ENCODE measurements at places on chromosomes 3 and 15.

GRCh38 chr3:188125076-188125475 is 28.9 kb upstream of the LPP start:
- DNase-seq = no peak

DNA sequence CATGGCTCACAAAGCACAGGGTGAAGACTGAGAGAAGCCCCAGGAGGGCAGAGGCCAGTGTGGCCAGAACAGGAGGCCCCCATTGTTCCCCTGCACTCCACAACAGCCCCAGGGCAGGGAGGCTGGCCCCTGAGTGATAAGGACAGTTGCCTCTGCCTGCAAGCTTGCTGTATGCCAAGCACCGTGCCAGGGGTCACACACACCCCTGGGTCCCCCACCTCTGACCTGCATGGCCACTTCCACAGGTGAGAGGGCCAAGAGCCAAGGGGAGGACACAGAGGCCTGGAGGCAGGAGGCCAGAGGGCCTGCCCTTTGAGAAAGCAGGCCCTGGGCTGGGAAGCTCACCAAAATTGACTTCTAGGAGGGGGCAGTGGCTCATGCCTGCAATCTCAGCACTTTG is 23.7 kb downstream of the ATRIP start:
- DNase-seq = no peak

DNA sequence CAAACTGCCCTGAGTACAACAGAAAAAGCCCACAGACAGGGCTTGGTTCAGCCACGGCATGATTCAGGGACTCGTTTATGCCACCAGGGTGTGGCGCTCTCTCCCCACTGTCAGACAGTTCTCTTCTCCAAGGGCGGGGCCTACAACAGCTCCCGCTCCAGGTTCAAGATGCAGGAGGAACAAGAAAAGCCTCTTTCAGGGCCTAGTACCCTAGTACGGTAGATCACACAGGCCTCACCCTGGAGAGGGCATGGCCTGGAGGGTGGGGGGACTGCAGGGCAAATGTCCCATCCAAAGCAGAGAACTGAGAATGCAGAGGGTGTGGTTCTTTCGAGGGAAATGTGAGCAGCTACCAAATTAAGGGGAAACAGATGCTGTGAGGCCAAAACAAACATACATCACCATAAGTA is 12.0 kb downstream of the MESD start:
- no peak for DNase-seq

DNA sequence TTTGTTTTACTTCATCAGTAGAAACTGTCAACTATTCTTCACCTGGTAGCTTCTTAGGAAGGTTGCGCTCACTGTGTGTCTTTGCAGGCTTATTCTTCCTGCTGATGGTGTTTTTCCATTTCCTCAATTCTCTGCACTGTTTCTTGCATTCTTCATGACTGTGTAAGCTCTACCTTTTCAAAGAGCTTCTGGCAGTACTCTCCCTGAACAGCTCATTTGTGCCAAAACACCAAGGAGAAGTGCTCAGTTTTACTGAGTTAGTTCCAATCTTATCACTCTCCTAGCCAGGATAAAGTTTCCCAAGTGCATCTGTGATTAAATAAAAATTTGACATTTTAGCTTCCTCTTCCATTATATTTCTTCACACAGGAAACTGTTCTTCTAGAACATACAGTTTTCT is 339.8 kb downstream of the EPHA3 start:
- DNase-seq = no peak

DNA sequence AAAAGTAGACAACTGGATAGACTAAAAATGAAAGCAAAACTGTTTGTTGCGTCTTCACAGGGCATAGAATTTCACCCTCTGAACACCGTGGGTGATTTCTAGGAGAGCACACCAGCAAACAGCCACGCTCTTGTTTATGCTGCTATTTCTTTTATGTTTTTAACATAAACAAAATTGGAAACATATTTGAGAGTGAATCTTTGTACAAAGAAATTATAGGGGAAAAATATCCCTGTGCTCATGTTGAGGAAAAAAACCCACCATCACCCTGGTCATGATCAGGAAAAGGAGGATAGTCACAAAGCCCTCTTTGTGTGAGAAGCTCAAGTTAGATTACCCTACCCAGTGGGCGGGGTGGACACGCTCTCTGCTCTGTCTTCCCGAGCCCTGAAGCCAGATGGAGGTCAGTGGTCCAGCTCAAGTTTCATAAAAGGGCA is 313.3 kb downstream of the SATB1 start:
- DNase-seq = no peak

DNA sequence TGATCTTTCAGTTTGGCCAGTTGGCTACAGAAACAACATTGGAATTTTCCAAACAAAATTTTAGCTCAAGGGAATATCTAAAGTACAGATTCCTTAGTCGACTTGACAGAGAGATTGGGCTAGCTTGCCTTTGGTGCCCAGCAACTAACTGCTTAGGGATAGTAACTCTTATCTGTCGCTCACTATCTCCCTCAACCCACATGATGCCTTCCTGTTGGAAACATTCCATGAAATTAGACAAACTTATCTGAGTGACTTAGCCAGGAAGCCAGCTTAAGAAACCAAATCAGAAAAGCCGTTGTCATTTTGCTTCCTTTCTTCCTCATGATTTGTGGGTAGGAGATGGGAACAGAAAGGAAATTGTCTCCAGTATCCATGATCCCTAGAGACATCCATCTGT is 791.2 kb downstream of the AGBL1 start:
- no peak for DNase-seq

DNA sequence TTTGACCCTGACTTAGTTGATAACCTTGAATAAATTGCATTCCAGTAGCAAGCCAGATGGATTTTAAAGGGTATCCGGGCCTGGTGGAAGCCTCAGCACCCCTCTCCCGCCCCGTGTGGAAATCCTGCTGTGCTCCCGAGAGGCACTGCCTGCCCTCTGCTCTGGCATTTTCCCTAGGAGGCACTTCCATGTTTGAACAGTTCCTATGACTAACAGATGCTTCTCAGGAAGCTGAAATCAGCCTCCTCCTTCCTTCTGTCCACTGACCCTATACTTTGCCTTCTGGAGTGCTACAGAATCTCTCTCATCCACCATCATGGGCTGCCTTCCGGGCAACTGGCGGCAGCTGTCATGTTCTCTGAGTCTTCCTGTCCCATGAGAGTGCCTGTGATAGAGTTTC is 90.8 kb downstream of the GABRG3 start:
- no peak for DNase-seq

- DNase-seq = no peak
Measured at GRCh38 chr3:195559723-195560409, 16.7 kb upstream of the PPP1R2 start.

- DNase-seq = no peak
Measured at GRCh38 chr15:35595656-35596055, 49.7 kb upstream of the DPH6 start.

- no peak for DNase-seq
Measured at GRCh38 chr15:66715181-66715624, 13.2 kb downstream of the SMAD6 start.
